ENCODE measurements at places on chromosomes 7 and 10.

DNA sequence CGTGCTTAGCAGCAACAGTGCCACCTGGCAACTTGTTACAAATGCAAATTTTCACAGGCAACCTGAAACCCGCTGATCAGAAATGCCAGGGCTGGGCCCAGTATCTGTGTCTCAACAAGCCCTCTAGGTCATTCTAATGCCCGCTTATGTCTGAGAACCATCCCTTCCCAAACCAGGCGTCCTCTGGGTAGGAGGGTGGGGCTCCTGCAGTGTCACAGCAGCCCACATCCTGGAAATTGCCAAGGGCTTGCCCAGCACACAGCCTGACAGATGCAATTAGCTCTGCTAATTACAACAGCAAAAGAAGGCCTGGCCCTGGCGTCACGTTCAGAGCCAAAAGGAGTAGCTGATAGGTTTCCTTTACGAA is 15.9 kb downstream of the ITPRIP start:
- no peak for DNase-seq

- DNase-seq = no peak
Measured at GRCh38 chr10:92839191-92840085, 8.9 kb upstream of the EXOC6 start.

DNA sequence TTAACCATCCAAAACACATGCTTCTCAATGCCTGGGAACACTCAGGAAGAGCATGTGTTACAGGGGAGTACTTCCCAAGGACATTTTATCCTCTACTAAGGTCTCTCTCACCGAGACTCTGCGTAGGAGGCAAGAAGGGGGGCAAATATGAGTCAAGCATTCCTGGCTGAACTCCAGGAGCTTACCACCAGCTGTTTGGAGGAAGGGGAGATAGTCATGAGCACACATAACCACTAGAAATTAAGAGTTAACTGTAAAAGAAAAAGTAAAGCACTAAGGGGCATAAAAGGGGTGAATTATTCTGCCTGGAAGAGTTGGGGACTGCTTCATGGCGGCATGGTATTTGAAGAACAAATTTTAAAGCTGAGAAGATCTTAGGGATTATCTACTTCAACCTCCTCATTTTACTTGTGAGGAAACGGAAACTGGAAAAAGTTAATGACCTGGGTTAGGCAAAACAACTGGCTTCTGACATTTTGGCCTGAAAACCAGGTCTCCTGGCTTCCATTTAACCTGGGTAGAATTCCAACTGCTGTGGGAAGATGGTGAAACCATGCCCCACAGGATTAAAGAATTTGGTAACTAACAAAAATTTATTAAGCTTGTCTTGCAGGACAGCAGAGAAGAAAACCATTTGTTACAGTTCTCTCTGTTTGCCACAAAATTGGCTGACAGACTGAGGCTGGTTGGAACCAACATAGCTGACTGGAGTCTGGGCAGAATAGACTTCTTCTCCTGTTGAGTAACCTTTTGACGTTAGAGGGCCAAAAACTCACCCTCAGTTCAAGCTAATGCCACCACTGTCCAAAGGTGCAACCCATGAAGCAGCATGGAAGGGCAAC is 85.5 kb downstream of the SLC25A13 start:
- DNase-seq = no peak

- DNase-seq = no peak
Measured at GRCh38 chr7:155274633-155275355, 22.9 kb upstream of the INSIG1 start.

DNA sequence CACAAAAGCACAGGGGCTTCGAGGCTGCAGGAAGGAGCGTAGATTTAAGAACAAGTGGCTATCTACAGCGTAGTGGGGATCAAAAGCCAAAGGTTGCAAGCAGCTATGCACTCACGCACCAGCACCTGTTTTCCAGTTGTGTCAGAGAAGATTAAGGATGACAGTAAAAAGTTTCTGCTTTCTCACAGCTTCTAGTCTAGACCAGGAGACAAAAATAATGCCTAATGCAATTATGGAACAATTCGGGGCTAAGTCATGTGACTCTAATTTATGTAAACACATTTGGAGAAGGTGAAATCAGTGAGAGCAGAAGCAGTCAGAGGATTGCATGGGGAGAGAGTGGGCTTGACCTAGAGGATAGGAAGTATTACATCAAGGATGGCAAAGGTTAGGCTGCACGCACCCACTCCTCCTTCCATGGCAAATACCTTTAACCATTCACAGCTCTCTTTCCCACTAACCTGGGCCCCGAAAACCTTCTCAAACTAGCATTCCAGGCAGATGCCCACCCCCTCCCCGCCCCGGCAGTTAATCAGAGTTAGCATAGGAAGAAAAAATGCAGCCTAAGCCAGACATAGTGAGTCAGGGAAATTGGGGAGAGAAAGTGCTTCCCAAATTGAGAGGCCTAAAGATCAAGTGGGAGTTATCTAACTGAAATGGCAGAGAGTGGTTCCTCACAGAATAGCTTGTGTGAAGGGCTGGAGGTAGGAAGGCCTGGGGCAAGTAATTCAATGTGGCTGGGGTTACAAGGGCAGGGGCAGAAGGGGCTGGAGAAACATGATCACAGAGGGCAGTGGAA is 48.2 kb upstream of the GPAM start:
- DNase-seq = no peak

DNA sequence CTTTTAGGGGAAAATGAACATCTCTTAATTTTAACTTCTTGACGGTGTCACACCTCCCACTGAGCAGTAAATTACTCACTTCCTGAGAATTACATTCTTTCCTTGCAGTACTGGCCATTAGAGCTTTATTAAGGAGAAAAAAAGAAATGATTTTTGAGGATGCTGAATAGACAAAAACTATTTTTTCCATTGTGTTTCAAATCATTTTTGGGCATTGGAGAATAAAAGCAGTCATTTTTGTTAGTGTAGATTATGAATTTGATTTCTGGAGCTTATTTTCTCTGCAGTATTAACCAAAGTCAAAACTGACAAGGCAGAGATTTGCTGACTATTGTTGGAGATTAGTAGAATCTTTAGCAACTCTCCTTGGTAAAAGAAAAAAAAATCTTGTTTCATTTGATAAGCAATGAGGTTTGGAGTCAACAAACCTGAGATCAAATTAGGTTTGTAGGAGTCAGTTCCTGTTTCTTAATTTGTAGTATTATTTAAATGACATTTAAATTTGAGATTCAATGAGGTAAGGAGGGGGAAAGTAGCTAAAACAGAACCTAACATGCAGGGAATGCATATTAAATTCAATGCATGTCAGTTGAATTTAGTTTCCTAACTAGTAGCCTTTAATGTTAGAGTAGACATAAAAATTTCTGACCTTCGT is 70.6 kb downstream of the AP3M1 start:
- no peak for DNase-seq

GRCh38 chr7:86785641-86786040 is 141.9 kb downstream of the GRM3 start:
- DNase-seq = no peak

DNA sequence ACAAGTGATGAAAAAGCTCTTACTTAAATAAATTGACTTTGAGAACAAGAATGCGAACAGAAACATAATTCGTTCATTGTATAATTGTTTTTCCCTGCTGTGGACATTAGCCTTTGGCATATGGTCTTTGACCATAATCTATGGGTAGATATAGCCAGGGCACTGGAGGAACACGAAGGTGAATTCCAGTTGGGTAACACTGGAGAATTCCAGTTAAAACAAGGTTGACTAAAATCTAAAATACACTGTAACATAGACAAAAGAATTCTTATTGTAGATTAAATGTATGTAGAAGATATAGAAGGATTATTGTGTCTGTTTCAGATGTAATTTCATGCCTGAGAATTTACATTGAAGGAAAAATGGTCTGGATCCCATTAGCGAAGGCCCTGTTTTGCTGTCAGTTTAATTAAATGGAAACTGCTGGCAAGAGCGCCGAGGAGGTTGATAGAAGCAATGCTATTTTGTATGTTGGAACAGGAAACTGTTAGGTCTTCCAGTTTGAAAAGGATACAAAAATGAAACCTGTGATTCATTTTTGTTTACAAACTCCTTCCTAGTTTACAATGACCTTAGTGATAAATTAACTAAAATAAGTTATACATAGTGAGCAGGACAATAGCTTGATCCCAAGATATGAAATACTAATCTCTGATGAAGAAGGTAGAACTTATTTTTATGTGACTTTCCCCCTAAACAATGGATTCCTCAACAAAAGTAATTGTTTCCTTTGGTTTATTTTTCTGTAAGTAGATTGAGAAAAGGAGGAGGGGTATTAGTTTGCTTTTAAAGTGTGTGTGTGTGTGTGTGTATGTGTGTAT is 68.9 kb downstream of the ARID5B start:
- DNase-seq = no peak

GRCh38 chr7:147711447-147711846 is 879.1 kb upstream of the C7orf33 start:
- DNase-seq = no peak

DNA sequence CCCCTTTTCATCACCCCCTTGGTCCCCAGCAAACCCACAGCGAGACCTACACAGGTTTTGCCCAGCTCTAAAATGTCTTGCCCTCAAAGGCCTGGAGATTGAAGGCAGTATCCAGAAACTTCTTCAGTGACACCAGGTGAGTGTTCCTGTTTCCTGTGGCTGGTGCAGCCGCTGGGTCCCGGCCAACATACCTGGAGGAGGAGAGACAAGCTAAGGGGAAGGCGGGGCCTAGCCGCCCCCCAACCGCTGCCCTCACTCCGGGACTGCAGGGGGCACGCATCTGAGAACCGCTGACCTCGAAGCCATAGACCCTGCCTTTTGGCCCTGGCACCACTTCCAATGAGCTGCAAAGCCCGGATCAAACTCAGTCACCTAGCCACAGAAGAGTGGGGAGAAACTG is 27.0 kb downstream of the OGDHL start:
- DNase-seq = no peak

GRCh38 chr7:124403587-124403986 is 362.0 kb downstream of the GPR37 start:
- no peak for DNase-seq

- peak; percentile 42 for DNase-seq
Measured at GRCh38 chr7:55121249-55121648, 102.4 kb downstream of the EGFR start.

GRCh38 chr10:114552050-114552449 is 106.0 kb downstream of the ABLIM1 start:
- DNase-seq = no peak
